Fibroblast of pulmonary artery (primary cell): ENCODE measurements at places on chromosomes 2 and 18.

DNA sequence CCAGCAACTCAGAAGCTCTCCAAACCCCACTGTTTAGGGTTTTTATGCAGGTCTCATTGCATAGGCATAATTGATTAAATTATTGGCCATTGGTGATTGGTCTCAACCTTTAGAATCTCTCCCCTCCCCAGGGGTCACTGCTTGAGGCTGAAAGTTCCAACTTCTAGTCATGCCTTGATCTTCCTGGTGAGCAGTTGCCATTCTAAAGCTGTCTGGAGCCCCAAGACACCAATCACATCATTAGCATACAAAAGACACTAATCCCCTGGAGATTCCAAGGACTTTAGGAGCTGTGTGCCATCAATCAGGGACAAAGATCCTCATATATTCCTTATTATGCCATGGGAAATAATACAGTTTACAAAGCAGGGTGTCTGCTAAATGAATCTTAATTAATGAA lies 863.4 kb upstream of the KLHL29 start:
- DNase-seq, result no peak

- no peak for DNase-seq
Measured at GRCh38 chr18:78123144-78123909, 856.3 kb upstream of the SALL3 start.

DNA sequence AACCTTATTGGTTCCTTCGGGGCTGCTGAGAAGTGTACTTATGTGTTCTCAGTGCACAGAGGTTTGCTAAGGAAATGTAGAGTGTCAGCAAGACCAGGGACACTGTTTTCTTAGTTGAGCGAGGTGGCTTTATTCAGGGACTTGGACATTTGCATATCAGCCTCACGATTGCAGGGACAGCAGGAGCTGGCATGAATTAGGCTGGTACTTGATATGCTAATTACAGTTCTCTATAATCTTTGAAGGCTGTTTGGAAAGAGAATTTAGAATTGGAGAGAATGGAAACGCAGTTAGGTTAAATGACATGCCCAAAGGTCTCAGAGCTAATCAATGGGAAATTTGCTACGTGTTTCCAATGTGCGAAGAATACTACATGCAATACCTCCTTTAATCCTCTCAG lies 18.7 kb upstream of the MTCL1 start:
- DNase-seq, result no peak

DNA sequence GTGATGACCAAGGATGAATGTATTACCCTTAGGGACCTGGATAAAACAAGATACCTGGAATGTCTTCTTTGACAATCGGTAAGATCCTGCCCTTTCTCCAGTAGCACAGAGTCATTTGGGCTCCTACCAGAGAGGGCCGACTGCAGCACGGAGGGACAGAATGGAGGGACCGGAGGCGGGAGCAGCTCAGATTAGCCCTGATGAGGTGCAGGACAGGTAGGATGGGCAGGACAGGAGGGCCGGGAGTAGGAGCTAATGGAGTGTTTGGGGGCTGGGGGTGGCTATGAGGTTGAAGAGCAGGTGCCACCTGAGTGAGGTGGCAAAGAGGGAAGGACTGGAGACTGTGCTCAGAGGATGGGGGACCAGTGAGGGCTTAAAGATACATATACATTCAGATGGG lies 9.9 kb upstream of the PRELID3A start:
- no peak for DNase-seq

DNA sequence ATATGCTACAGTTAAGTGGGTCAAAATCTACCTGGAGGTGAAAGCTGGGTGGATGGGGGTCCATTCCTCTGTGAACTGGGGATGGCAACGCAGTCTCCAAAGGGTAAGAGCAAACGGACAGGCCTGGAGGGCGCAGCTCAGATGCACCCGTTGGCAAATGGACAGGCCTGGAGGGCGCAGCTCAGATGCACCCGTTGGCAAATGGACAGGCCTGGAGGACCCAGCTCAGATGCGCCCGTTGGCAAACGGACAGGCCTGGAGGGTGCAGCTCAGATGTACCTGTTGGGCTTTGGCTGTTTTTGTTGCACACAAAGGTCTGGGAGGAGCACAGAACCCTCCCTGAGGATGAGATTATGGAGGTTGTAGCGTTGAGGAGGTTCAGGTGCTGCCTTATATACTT lies 33.7 kb downstream of the RBFA start:
- no peak for DNase-seq

DNA sequence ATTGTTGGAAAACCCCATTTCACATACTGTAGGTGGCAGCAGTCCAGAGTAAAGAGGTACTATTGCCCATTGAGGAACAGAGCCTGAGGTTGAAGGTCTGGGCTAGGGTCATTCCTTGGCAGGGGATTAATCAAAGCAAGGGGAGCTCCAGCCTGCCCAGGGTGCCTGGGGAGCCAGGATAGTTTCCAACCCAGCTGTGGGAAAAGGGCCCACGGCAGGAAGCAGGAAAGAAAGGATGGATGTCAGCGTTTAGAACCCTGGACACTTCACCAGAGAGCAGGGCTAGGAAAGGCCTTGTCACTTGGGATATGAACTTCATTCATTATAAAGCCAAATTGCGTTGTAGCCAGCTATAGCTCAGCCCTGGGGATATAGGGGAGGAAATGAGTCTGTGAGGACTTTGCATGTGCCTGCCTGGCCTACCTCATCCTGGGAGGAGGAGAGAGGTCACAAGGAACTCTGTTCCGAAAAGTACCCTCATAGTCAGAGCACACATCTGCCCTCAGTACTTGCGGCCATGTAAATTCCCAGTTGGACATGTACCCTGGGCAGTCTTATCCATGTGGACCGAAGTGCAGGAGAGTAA lies 140.2 kb upstream of the COPS8 start:
- DNase-seq, result no peak

- DNase-seq, result no peak
Measured at GRCh38 chr2:112625474-112626114, 20.1 kb upstream of the SLC20A1 start.

GRCh38 chr2:160347269-160347863 lies 146.2 kb downstream of the RBMS1 start:
- peak; percentile 46 for DNase-seq

DNA sequence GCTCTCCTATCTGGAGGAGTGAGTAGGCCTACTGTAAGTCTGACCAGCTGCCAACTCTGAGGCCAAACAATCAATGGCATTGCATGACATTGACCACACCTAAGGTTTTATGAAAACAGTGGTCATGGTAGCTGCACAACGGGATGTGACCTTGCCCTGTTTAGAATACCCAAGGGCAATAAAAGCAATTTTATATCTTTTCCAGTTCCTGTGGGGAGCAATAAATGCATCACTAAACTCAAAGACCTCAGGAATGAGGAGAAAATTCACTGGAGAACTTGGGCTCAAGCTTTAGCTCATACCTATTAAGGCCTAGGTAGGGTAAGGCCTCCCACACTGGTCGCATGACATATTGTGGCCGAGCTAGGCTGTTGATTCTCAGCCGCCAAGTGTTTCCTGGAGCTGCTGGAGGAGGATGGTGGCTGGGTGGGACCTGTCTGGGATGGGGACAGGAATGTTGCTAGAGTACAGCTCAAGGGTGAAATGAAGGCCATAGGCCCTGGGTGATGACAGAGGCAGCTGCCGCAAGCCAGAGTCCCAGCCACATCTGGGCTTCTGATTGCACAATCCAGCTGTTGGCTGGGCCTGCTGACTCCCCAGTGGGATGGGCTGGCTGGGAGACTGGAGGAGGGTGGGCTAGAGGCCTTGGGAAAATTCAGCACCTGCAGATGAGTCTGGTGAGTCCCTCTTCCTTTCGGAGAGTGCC lies 313.7 kb downstream of the CYP26B1 start:
- DNase-seq, result peak; percentile 29

DNA sequence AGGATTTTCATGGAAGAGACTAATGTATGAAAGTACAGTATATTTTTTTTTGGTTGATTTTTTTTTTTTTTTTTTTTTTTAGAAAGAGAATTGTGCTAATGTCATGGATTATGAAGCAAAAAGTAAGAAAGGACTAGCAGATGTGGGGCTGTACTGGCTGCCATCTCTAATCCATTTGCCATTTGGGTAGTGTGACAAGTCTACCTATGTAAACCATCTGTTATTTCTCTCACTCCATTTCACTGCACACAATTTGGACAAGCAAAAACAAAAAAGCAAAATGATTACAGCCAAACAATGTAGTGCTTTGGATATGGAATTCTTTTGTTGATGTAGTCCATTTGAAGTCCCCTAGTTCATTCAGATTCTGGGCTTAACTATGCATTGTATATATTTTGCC lies 1355.4 kb downstream of the LRP1B start:
- DNase-seq, result no peak

DNA sequence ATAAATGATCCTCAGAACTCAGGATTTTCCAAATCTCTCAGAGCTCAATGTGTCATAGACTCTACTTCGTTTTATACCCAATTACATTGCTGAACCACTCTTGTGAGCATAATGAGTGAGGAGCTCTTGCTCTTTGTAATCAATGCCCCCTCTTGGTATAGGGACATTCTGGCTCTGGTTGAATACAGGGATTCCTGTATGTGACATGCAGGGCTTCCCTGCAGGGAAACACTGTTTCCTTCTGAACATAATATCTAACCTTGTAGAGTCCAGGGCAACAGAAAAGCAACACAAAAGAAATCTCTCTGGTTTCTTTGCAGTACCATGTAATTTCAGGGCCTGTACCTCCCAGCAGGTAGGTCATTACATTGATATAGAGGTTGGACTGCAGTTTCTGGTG lies 101.5 kb downstream of the CPS1 start:
- DNase-seq, result no peak

GRCh38 chr2:74877781-74878433 lies 44.0 kb downstream of the HK2 start:
- no peak for DNase-seq

- no peak for DNase-seq
Measured at GRCh38 chr18:56662502-56662901, 11.3 kb downstream of the WDR7 start.

DNA sequence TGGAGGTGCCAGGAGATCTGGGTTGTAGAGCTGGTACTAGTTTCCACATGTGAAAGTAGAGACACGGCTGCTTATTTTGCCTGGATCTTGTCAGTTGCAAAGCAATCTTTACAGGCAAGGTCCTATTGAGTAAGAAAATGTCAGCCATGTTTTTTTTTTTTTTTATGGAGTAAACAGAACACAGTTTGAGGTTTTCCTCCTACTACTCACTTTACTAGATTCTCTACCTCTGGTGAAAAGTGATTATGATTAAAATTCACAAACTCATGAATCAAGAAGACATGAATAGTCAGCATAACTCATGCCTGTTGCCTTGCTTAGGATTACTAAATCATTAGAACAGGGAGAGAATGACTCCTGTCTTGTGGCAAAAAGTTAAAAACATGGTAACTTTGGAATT lies 70.1 kb upstream of the PNPT1 start:
- no peak for DNase-seq

GRCh38 chr18:9211955-9212354 lies 75.4 kb downstream of the ANKRD12 start:
- DNase-seq, result no peak

- DNase-seq, result no peak
Measured at GRCh38 chr2:192202373-192202772, 7.6 kb upstream of the TMEFF2 start.

DNA sequence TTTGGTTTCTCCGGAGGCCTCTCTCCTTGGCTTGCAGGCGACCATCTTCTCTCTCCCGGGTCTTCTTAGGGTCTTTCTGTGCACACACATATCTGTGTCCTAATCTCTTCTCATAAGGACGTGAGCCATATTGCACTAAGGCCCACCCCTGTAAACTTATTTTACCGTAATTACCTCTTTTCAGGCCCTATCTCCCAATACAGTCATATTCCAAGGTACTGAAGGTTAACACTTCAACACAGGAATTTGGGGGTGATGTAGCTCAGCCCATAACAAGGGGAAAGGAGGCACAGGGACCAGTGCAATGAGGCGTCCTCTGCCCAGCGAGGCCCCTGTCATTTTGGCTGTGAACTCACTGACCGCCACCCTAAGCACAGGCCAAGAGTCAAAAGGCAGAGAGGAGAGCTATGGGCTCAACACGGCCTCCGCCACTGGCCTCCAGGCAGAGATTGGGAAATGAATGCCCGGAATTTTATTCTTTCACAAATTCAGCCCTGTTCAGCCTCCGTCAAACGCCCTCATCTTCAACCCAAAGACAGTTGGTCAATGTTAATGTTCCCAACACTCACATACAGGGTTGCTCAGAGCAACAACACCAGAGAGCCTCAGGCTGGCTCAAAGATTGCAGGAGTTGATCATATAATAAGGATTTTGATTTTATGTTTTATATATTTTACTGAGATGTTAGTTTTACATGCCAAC lies 15.9 kb upstream of the NMUR1 start:
- DNase-seq, result no peak

- no peak for DNase-seq
Measured at GRCh38 chr2:158489366-158490112, 32.8 kb downstream of the PKP4 start.

DNA sequence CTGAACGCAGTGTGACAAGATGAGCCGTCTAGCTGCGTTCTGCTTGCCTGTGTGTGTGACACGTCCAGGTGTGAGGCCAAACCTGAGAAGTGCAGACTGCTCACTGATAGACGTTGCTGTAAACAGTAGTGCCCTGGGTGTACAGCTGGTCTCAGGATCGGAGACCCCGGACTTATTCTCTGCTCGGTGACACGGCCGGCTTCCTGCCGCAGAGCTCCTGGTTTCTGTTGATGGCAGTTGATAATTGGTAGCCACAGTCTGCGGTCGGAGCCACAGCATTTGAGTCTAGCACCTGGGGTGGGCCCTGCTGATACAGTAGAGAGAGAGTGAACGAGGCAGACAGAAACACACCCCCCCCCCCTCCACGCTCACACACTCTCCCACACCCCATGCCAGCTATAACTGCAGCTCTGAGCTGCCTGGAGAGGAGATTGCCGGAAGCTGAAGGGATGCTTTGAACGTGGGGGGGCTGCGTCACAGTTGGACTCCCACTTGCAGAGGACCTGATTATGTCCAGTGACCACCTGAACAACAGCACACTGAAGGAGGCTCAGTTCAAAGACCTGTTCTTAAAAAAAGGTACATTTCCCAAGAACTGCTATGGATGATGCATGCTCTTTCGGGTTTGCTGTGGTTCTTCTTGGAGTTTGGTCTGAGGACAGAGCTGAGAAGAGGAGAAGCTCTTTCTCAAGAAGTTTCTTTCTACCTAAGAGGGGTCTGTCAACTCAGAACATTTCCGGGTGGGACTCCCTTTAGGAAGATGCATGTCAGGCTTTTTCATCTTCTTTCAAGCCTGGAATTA lies 114.0 kb downstream of the FAM210A start:
- no peak for DNase-seq

DNA sequence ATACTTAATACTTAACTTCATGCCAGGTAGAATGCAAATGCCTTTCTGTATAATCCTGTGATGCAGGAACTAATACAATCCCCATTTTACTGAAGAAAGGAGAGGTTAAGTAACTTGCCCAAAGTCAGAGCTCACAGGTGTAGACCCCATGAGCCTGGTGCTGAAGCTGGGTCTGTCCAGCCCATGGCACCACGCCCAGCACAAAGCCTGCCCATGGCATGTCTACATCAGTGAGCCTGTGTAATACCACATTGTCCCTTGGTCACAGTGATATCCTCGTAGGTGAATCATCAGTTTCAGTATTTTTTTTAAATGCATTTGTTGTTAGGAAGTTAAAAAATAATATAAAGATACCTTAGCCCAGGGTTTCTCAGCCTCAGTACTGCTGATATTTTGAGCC lies 69.9 kb upstream of the MCFD2 start:
- no peak for DNase-seq
